ENCODE measurements at places on chromosomes 13 and 19.

- DNase-seq: no peak
These were observed 8.6 kb downstream of the ZNF544 start for GRCh38 chr19:58237324-58237723.

DNA sequence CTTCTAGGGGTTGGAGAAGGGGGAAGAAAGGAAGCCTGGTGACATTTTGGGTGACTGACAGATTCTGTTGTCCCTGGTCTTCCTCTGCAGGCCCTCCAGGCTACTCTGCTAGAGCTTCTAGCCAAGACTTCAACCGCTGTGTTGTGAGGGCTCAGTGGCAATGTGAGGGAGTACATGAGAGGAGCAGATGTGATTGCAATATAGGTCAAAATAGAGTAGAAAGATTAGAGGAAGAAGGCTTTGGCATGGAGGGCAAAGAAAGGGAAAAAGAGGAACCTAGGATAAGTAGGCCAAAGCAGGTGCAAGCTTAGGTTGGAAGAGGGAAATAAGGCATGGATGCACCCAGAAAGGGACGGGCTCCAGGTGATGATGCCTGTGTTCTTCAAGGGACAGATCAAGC is 216.9 kb downstream of the RGCC start:
- no peak for DNase-seq

GRCh38 chr13:44867825-44868224 is 121.4 kb downstream of the NUFIP1 start:
- no peak for DNase-seq

GRCh38 chr19:14375582-14376291 is 5.5 kb upstream of the ADGRE5 start:
- no peak for DNase-seq

GRCh38 chr13:72864142-72865011 is 82.4 kb downstream of the PIBF1 start:
- no peak for DNase-seq

GRCh38 chr19:50158577-50158976 is 4.5 kb downstream of the IZUMO2 start:
- DNase-seq: no peak

- DNase-seq: no peak
These were observed 6.6 kb downstream of the MED25 start for GRCh38 chr19:49824662-49825061.

- no peak for DNase-seq
These were observed 4.2 kb upstream of the SPACA6 start for GRCh38 chr19:51688671-51689571.
